Activated T-helper 9 cell treated with anti-CD3 and anti-CD28 coated beads, Interleukin-2, amount 50 U/mL, for 16 hours (primary cell): ENCODE measurements at places on chromosomes 13 and 19.
A peak's percentile ranks its signal among the peaks of the same experiment; 100 is the strongest.

GRCh38 chr19:6861683-6862286 is 25.6 kb upstream of the ADGRE1 start:
- no peak for DNase-seq

DNA sequence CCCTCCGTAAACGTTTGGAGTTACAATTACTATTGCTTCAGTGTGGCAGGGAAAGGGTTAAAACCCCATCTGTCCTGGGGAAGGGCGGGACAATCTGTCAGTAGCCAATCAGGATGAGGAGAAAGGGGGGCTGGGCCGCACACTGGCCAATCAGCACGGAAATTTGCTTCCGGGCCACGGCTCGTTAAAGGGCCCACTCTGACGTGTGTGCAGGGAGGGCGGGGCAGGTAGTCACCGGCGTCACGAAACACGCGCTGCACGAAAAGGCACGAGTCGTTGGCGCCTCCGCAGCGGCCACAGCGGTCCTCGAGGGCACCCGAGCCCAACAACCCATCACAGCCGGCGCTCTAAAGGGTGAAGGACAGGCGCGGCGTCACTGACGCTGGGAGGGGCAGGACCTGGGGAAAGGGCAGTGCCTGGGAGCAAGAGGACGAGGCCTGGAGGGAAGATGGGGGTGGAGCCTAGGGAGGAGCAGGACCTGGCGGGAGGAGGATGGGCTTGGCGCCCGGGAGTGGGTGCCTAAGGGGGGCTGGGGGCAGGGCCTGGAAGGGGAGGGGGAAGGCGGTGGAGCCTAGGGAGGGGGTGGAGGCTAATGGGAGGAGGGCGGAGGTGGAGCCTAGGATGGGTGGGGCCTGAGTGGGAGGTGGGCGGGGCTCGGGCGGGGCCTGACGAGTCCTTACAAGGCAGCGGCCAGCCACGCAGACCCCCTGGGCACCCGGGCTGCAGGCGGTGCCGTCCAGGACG is 4.9 kb downstream of the ADAMTSL5 start:
- peak; percentile 83 for DNase-seq

DNA sequence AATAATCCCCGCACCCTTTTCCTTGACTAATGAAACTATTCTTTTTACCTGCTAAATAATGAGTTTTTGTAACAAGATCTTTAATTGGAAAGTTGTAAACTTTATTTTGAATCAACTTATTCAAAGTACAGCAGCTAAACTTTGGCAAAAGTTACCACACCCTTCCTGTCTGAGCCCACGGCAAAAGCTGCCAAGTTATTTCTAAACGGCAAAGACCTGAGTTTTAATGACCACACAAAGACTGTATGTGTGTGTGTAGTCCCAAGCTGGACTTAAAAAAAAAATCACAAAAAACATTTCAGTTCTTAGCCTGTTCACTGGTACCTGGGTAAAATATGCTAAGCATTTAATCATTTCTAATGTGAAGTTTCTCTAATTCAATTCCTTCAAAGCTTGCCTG is 60.7 kb downstream of the ZAR1L start:
- no peak for DNase-seq

DNA sequence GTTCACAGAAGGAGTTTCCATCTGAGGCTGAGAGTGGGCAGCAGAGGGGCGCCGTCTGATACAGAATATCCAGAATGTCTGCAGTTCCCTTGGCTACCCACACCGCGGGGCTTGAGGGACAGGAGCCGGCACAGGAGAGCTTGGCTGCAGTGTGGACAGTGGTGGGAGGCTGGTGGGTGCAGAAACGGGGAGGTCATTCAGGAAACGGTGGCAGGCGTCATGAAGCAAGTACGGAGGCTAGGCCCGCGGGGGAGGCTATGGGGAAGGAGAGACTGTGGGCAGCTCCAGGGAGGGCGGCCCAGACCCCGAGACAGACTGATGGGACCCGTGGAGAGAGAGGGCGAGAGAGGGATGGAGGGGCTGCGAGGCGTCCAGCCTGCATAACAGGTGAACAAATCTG is 55.2 kb upstream of the UQCRFS1 start:
- DNase-seq, result no peak

DNA sequence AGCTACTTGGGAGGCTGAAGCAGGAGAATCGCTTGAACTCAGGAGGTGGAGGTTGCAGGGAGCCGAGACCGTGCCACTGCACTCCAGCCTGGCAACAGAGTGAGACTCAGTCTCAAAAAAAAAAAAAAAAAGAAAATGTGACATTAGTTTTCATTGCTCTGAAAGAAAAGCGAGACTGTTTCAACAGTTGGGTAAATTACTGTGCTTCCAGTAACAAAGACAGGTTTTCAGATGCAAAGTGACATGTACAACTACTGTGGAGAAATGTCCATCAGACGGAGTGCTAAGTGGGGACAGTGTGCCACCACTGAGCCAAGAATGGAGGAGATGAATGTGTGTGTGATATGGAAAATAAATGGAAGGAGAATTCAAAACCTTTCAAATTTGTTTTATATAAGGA is 24.2 kb upstream of the SLC15A1 start:
- no peak for DNase-seq

GRCh38 chr13:100921139-100921538 is 246.5 kb upstream of the TMTC4 start:
- no peak for DNase-seq

DNA sequence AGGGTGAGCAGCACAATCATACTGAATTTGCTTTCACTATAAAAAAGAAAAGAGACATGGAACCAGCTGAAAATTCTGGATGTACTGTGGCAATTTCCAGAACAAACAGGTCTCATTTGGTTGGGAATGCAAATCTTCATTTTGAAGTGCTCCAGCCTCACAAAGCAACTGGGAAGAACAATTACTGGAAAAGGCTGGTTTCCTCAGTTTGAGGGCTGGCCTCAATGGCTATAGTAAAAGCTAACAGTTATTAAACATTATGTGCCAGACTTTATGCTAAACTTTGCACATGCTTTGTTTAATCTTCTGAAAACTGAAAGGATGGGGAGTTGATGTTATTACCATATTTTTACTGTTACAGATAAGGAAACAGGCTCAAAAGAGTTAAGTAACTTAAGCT is 3.0 kb downstream of the OBI1 start:
- DNase-seq, result no peak

DNA sequence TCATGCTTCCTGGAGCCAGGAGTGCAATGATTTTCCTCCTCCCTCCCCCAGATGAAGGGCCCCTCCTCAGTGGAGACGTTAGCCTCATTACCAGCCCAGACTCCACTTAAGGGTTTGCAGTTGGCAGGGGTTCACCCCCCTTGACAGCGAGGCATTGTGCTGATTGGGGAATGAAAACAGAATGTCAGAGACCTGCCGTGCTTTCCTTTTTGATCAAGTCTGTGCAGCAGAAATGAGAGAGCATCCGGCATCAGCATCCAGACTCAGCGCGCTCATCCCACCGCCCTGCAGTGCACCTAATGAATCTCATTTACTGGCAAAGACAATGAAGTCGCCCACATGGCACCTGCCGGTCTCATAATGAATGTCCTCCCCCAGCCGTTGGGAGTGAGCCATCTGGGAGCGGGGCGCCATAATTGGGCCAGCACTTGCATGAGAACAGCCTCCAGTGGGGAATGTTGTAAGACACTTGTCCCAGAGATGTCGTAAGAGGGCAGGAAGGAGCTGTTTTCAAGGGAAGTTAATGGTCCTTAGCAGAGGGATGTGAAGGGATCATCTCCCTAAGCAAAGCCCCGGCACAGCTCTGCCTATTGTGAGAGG is 98.3 kb upstream of the UQCRFS1 start:
- no peak for DNase-seq

DNA sequence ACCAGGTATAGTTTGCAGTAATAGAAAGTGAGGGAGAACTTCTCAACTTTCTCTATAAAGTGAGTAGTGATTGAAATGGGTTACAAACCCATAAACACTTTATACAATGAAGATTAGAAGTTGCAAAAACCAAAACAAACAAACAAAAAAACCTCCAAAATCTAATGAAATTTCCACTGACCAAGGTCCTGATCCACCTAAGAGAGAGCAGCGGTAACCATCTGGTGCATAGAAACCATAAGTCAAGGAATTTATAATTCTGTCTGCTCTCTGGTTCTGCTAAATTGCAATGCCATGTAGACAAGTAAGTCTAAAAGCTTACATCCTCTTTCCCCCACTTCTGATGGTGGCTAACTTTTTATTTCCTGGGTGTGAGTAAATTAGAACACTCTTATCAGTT is 463.4 kb downstream of the EFNB2 start:
- DNase-seq, result no peak

DNA sequence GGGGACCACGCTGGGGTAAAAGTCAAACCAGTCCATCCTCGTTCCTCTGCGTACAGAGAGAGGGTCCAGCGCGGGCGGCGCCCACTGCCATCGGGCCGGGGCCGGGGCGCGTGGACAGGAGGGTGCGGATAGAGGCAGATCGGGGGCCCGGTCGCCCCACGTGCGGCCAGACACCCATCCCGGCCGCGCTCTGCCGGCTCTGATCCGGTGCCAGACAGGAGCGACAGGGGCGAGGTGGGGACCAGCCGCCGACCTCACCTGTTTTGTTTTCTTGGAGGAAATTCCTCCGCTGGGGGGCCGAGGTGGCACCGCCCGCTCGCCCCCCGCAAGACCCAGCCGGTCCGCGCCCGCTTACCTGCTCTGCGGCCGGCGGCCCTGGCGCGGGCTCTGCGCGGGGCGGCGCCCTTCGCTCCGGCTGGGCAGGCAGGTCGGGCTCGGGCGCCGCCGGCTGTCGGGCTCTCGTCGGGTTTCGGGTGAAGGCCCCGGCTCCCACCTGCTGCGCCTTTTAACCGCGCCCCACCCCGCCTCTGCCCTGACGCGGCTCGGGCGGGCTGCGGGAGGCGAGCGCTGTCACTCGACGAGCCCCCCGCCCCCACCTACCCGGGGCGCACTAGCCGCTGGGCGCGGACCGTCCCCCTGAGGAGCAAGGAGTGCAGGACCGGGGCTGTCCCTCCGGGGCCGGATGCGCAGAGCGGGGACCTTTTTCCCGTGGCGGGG is at the start of gene GJB6:
GJB6 (minus strand) TSS at position 481 of the 717 bp plus-strand sequence. CDS start 8,839 bp downstream, outside the sequence.
- peak; percentile 3 for DNase-seq

GRCh38 chr13:76016799-76017400 is 380.8 kb downstream of the LMO7 start:
- DNase-seq, result no peak

- peak; percentile 17 for DNase-seq
Measured at GRCh38 chr13:99658261-99658991, 157.2 kb downstream of the TM9SF2 start.

DNA sequence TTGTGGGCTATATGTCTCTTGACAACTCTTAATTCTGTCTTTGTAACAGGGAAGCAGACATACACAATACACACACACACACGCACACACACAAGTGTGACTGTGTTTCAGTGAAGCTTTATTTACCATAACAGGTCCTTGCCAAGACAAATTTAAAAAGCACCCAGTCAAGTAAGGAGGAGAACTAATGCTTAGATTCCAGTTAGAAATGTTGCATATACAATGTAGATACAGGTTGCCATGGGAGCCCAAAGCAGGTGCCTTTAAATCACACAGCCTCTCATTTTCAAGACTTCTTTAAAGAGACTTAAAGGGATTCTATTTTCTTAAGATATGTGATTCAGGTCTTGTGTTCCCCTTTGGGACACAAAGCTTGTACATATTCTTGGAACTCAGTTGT is 1551.9 kb downstream of the EFNB2 start:
- DNase-seq, result no peak

DNA sequence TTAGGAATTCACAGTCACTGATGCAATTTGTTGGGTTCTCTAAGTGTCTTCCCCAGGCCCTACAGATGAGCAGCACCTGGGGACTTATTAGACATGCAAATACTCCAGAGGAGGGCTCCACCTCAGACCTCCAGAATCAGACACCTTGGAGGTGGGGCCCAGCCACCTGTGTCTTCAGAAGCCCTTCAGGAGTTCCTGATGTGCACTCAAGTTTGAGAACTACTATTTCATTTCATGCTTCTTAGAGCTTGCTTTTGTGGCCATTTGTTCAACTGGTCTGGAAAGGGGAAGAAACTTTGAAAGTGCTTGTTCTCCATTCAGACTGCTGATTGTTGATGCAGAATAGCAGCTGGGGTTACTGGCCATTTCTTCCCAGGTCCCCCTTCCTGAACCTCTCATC is 472.0 kb downstream of the COG6 start:
- DNase-seq, result no peak

DNA sequence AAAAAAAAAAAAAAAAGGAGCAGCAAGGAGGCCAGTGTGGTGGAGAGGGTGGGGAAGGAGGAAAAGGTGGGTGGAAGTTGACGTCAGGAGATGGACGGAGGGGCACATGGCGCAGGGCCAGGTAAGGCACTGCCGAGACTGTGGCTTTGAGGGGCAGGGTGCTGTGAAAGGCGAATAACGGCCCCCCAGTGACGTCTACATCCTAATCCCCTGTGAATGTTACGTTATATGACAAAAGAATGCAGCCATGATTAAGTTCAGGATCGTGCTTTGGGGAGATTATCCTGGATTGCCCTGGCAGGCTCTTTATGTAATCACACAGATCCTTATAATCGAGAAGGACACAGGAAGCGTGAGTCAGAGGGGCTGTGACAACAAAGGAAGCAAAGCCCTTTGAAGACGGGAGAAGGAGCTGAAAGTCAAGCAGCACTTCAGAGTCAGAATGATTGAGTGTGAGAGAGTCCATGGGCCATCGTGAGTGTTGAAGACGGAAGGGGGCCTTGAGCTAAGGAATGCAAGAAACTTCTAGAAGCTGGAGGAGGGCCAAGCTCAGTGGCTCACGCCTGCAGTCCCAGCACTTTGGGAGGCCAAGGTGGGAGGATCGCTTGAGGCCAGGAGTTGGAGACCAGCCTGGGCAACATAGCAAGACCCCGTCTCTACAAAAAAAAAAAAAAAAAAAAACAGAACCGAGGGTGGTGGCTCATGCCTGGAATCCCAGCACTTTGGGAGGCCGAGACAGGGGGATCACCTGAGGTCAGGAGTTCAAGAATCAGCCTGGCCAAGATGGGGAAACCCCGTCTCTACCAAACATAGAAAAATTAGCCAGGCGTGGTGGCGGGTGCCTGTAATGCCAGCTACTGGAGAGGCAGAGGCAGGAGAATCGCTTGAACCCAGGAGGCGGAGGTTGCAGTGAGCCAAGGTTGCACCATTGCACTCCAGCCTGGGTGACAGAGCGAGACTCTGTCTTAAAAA is 13.8 kb upstream of the CEACAM16 start:
- DNase-seq, result no peak

DNA sequence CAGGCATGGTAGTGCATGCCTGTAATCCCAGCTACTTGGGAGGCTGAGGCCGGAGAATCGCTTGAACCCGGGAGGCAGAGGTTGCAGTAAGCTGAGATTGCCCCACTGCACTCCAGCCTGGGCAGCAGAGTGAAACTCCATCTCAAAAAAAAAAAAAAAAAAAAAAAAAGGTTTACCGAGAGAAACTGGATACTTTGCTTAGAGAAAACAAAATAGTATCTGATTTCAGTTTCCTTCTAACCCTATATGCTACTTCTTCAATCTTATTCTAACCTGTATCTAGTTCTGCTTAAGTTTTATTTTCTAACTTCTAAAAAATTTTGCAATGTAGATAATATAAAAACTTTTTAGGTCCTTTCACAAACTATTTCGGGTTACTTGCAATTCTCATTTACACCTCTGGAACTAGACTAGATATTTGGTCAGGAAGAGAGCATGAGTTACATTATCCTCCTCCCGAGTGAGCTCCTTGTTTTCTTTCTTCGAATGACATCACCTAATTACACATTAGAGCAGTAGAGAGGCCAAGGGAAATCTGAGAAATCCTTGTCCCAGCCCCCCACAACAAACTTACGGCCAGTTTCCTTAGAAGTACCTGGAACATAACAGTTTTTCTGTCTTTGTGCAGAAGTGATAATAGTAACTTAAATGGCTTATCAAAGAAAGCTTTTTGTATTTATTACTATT is 128.9 kb downstream of the B3GLCT start:
- no peak for DNase-seq

GRCh38 chr13:72648513-72649065 is 78.8 kb downstream of the MZT1 start:
- DNase-seq, result no peak

- DNase-seq, result no peak
Measured at GRCh38 chr13:97249796-97250495, 27.8 kb downstream of the MBNL2 start.
